ENCODE measurements at places on chromosomes 16 and 17.
A peak's percentile ranks its signal among the peaks of the same experiment; 100 is the strongest.

GRCh38 chr16:67919622-67920221 is 11.9 kb downstream of the CTRL start:
- DNase-seq, result no peak

GRCh38 chr17:56597495-56597990 is 4.0 kb downstream of the NOG start:
- peak; percentile 29 for DNase-seq

- no peak for DNase-seq
Measured at GRCh38 chr17:64401941-64402340, 11.3 kb upstream of the PECAM1 start.

DNA sequence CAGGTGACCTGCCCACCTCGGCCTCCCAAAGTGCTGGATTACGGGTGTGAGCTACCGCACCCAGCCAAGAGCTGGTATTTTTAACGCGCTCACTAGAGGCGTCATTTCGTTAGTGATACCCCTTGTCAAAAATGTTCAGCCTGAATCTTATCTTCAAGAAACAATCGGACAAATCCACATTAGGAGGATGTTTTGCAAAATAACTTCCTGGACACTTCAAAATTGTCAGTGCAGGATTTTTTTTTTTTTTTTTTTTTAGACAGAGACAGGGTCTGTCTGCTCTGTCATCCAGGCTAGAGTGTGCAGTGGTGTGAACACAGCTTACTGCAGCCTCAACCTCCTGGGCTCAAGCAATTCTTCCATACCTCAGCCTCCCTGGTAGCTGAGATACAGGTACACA is 63.0 kb downstream of the RMI2 start:
- DNase-seq, result no peak

GRCh38 chr16:67399218-67399733 is 6.0 kb upstream of the TPPP3 start:
- peak; percentile 78 for DNase-seq

DNA sequence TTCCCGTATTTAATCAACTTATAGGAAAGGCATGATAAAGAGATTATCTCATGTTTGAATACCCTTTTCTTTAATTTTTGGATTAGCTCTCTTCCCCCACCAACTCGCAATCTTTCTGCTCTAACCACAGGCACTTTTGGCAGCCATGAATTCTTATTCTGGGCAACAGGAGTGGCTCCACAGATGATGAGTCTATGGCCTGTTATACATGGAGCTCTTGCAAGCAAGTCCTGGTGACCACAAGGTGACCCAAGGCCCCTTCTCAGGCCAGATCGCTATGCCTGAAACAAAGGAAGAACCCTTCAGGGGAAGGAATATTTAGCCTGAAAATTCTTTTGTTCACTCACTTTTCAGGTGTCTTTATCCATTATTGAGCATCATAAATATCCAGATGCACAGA is 10.8 kb upstream of the ZNF267 start:
- DNase-seq, result no peak

DNA sequence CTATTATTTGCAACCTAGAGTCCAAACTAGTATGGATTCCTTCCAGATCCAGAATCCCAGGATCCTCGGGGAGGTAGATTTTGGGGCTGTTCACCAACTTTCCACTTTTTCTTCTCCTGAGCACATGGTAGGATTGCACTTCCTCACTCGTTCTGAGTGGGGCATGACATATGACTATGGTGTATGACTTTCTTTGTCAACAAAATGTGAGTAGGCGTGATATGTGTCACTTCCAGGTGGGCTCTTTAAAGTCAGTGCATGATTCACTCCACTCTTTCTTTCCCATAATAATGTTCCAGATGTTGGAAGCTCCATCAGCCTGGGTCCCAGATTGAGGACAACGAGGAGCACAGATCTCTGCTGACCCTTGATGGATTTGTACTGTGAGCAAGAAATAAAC is 21.5 kb downstream of the IRX5 start:
- no peak for DNase-seq

GRCh38 chr16:49441366-49441780 is 67.8 kb downstream of the C16orf78 start:
- peak; percentile 71 for DNase-seq

DNA sequence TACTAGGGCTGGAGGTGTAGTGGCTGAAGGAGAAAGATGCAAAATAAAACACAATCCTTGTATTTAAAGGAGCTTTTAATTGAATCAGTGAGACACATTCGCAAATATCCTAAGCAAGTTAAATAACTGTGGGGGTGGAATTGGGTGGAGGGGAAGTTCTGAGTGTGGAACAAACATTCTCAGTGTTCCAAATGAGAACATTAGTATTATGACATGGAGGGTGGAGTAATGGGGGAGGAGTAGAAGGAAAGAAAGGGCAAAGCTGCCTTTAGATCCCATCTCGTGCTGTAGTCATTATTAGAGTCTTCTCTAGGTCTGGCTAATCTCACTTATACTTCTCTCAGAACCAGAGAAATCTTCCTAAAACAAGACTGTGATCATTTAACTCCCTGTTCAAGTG is 169.7 kb downstream of the ANKFN1 start:
- no peak for DNase-seq

DNA sequence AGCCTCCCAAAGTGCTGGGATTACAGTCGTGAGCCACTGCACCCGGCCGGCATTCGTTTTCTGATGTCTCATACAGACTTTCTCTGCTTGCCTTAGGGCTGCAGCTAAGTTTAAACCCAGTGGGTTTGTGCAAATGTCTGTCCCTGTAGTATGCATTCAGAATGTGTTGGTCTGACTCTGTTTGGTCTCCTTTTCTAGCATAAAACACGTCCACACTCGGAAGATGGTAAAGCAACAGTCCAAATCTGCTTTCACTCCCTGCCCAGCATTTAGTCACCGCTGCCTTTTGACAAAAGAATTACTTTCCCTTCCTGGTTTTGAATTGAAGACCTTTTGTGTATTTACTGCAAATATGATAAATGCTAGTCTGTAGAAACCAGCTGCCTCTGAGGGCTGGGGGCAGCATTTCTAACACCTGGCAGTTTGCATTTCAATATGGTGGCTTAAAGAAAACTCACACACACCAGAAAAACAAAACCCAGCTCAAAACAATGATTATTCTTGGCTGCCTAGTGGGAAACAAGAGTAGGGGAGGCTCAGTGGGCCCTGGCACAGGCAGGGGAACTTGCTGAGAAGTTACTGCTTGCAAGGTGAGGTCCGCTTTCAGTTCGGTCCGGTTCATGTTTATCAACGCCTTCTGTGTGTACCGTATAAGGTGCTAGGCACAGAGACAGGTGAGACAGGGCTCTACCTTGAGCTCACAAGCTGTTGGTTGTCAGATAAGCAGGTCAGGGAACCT is 56.9 kb downstream of the MSI2 start:
- DNase-seq, result no peak

- no peak for DNase-seq
Measured at GRCh38 chr17:80781211-80781610, 210.4 kb upstream of the CHMP6 start.

- DNase-seq, result no peak
Measured at GRCh38 chr17:44235583-44235936, 16.1 kb upstream of the UBTF start.

GRCh38 chr16:55828680-55829079 is 4.2 kb downstream of the CES1 start:
- DNase-seq, result no peak

GRCh38 chr16:79047337-79047736 is 553.2 kb downstream of the MAF start:
- no peak for DNase-seq
